Epithelial cell of proximal tubule (primary cell): ENCODE measurements at places on chromosomes 7 and 10. TPM values are rescaled to one million over a fixed set of nuclear protein-coding genes. Genes with fewer than 3 reads are reported as not detected.

Gene PDE1C
- total RNA-seq = 2.5 and 5.9 TPM in 2 replicates

Gene EEPD1
- total RNA-seq = 3.9 and 10.8 TPM in 2 replicates

Gene CUZD1
- total RNA-seq = 0.29 and 1.0 TPM in 2 replicates

Gene GIMAP4
- not detected in 2 replicates for total RNA-seq

Gene EVX1
- total RNA-seq = not detected in 2 replicates

Gene MMRN2
- total RNA-seq = 0.17 TPM in 1 of 2 replicates, not detected in the other

Gene JAKMIP3
- total RNA-seq = under 0.01 TPM in 1 of 2 replicates, not detected in the other

Gene BAMBI
- 12.6 and 16.0 TPM in 2 replicates for total RNA-seq

Gene PRLHR
- total RNA-seq = not detected in 2 replicates

Gene TMEM236
- 0.07 and 0.17 TPM in 2 replicates for total RNA-seq

Gene VWDE
- total RNA-seq = 0.12 and 0.29 TPM in 2 replicates

DNA sequence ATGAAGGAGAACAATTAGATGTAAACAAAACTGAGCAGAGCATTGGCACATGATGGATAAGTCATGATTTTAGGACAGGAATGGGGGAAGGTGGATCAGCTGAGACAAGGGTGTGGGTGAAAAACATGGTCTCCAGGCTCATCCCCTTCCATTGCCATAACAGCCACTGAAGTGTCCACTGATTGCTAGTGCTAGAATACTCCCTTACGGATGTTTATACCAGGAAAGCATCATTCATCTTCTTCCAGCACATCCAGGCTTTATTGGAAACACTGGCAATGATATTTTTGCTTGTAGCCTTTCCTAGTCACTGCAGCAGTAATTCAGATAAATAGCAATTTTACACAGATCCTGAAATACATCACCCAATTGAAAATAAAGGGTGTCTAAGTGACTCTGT, 259.5 kb downstream of the PLXDC2 start:
- DNase-seq = no peak

GRCh38 chr10:7890781-7891180, 72.5 kb downstream of the TAF3 start:
- DNase-seq = no peak

- no peak for DNase-seq
Measured at GRCh38 chr10:72276013-72276387, 2.3 kb downstream of the DDIT4 start.

GRCh38 chr7:17009007-17009719, 127.4 kb upstream of the AGR3 start:
- DNase-seq = no peak

DNA sequence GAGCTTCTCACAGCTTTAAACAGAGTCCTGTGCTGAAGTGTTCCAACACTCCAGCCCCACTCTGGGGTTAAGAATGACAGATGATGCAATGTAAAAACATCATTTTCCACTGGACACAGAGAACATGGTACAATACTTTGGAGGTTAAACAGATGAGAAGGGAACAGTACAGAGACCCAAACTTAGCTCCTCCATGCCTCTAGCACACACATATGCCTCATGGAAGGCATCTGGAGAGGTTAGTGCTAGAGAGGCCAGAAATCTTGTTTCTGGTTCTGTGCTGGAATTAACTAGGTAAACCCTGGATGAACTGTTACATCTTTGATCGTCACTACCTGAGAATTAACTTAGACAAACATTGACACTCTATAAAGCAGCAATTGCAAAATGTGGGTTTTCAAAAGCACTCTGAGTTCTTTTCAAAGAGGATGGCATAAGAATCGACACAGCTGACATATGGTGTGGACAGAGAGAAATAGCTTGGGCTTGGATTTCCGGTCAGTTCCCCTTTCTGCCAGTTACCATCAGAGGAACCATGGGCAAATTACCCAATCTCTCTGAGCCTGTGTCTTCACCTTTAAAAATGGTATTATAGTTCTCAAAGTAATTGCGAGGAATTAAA, 81.9 kb downstream of the KCNMA1 start:
- DNase-seq = no peak

GRCh38 chr7:138525757-138526156, 65.7 kb downstream of the TRIM24 start:
- no peak for DNase-seq

- DNase-seq = peak; percentile 88
Measured at GRCh38 chr10:14608381-14609001, 166.2 kb downstream of the FAM107B start.

DNA sequence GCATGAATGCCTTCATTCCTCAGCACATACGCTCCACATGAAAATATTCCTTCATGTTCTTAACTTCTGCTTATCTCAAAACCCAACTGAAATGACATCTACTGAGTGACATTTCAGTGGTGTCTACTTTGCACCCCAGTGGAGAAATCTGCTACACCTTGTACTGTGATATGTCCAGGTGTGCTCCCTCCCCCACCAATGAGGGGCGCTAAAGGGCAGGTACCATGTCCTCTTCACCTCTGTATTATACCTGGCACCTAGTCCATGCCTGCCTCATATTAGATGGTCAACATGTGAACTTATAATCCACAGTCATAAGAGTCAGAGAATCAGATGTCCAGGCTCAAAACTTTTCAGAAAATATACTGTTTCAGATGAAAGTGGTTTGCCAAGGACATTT, 2.1 kb downstream of the PAXIP1 start:
- no peak for DNase-seq

- DNase-seq = no peak
Measured at GRCh38 chr7:99404235-99404976, 4.0 kb downstream of the PDAP1 start.

- no peak for DNase-seq
Measured at GRCh38 chr7:118259115-118259514, 34.6 kb downstream of the ANKRD7 start.

DNA sequence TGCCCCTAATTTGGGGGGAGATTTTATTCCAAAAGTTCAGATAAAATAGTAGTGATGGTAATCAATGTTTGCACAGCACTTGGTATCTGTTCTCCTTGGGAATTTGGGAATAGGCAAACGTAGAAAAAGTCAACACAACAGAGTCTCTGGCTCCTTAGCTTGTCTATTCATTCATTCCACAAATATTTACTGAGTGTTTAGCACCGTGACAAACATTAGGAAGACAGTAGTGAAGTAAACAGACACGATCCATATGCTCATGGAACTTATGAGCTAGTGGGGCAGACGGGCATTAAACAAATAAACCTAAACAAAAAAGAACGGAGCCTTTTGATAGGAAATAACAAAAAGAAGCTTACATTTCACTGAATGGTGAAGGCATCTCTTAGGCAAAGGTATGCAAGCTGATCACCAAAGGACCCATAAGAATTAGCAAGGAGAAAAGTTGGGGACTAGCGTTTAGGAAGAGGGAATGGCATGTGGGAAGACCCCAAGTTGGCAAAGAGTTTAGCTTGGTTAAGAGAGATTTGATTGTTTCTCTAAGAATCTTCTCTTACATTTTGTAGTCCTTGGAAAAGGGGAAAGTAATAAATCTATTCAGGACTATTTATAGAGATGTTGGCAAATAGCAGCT, 243.9 kb upstream of the NPY start:
- no peak for DNase-seq

DNA sequence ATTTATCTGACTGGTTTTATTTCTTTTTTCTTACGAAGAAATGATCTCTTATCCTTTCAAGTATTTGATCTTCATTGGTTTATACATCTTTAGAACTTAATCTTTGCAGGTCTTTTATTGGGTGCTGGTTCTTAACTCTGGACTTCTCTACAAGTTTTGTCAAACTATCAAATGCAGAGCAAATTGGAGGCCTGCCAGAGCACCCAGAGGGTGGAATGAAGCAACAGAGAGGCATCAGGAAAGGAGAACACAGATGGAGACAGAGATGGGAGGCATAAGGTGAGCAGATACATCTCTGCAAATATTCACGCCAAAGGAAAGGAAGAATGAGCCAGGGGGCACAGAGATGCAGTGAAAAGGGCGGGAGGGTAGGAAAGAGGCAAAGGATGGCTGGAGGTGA, 130.3 kb downstream of the PKD1L1 start:
- DNase-seq = no peak

DNA sequence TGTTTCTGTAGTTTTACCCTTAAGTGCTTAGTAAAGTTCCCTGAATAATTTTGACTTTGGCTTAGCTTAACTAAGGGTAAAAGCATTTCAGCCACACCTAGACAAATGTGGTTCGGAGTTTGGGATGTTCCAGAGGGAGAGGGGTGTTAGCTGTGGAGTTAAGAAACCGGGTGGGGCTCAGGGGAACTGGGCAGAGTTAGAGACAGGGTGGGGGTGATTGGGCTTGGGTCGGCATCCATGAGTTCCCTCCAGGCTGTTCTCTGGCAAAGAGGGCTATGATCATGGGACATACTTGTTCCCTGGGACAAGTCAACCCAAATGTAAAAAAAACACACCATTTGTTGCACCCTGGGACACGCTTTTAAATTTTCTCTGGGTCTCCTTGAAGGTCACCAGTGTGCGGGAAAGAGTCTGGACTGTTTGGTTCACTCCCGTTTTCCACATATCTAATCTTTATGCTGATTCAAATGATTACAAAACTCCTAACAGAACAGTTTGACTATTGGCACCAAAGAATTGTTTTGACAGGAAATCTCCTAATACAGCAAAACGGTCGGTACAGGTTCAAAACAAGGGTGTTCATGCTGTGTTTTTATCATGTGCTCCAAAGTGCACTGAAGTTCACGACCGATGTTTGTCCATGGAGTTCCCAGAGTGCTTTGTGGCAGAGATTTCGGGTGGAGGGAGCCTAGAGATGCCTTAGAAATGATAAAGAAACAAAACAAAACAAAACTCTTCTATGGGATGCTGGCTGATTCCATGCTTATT, 56.5 kb downstream of the PLXDC2 start:
- DNase-seq = no peak

- no peak for DNase-seq
Measured at GRCh38 chr10:71717551-71717951, 2.0 kb downstream of the C10orf105 start.

GRCh38 chr7:44769376-44769775, 20.7 kb downstream of the ZMIZ2 start:
- no peak for DNase-seq

DNA sequence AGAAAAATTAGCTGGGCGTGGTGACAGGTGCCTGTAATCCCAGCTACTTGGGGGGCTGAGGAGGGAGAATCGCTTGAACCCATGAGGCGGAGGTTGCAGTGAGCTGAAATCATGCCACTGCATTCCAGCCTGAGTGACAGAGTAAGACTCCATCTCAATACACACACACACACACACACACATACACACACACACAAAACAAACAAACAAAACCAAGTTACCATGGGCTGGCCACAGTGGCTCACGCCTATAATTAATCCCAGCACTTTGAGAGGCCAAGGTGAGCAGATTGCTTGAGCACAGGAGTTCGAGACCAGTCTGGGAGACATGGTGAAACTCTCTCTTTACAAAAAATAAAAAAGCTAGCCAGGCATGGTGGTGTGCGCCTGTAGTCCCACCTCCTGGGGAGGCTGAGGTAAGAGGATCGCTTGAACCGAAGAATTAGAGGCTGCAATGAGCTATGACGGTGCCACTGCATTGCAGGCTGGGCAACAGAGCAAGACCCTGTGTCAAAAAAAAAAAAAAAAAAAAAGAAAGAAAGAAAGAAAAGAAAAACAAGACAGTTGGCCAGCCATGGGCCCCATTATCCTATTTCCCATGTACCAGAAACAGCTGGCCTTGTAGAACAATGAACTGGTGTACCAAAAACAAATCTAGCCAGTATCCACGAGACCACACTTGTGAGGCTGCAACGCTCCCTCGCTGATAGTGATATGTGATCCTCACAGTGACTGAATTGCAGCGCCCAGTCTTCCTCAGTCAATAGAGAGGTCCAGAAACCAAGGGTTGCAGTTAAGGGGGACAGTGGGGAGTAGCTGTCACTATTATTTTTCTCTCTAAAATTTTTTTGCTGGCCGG, 6.6 kb upstream of the AGFG2 start:
- no peak for DNase-seq

- no peak for DNase-seq
Measured at GRCh38 chr7:94250987-94251386, 143.7 kb upstream of the COL1A2 start.

DNA sequence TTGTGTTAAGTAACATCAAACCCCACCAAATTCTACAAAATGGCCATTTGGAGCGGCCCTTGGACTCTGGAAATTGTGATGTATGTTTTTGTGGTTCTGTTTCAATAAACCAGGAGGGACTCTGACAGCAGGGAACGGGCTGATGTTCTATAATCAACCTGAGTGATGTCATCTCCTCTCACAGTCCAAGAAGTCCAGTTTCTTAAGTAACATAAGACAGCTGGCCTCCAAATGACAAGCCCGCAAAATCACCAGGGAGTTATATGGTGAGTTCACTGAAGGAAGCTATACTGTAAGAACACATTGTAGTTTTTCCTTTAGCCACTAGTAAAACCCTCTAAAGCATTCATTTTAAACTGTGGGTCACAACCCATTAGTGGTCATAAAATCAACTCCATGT, 34.0 kb downstream of the GOT1 start:
- no peak for DNase-seq

- DNase-seq = no peak
Measured at GRCh38 chr10:13892001-13892491, 305.3 kb downstream of the PRPF18 start.

DNA sequence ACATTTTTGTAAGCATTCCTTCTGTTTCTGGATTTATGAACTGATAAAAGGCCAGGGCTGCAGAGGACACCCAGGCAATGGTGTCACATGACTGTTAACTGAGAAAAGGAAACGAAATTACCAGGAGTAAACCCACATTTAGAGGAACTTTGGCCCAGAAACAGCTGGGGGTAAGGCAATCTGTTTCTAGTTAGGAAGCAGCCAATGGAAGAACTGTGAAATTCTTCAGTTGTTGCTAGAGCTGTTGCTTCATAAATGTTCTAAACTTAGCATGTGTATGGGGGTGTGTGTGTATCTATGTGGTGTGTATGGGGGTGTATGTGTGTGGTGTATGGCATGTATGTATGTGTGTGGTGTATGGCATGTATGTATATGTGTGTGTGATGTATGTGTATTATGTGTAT, 11.8 kb upstream of the PDCD4 start:
- no peak for DNase-seq

DNA sequence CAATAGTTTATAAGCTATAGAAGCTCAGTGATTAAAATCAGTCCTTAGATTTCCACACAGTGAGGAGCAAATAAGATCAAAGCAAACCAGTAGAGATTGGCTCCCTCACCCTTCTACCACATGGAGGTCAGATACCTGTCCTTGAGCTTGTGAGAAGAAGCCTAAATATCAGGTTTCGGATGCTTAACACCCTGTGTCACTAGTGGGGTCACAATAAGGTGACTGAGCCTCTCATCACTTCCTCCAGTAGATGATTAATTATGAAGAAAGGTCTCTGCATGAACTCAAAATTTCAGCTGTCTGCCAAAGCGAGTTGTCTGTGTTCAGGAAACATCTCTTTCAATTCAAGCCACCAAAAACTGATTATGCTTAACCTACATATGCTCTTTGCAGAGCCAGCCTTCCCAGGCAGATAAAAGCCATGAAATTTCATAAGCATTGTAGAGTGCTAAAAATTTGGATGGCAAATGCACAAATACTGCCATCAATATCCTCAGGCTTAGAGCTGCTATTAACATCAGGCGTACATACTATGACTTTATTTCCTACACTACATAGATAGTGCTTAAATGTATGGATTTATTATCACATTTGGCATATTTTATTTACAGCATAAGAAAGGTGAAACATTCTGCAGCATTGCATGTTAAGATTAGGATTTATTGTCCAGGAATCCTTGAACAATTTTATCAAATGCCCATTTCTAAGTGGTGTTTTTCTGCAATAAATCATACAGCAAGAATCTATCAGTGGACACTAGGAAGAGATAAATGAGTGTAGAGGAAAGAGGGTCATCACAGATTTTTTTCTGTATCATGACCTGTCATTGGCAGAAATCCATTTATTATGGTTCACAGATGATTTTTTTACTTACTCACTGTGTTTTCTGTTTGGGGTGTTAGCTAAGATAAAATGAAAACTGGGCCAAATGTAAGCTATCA, 285.1 kb upstream of the SP8 start:
- no peak for DNase-seq

GRCh38 chr7:95485391-95486123, at the start of gene ASB4:
TSS of gene ASB4 (plus strand) at chr7:95485943. CDS start at chr7:95485972, 29 bp downstream.
- no peak for DNase-seq
